ENCODE measurements at places on chromosomes 12 and 14.

DNA sequence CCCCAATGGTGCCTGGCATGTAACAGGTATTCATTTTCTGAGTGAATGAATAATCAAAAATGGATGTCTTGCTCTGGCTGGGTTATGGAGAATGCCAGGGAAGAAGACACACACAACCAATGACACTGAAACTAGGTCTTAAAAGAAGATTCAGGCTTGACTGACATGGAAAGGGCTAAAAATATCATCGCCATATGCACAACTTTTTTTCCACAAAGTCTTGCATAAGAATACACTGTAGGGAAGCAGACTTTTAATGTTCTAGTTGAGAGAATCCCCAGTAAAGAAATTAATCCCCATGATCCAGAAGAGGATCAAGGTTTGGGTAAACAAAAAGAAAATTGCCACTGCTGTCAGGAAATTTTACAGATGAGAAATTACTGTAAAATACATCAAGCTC is 116.4 kb downstream of the SLC2A13 start:
- no peak for DNase-seq

- DNase-seq, result no peak
These were observed 63.3 kb downstream of the RIC8B start for GRCh38 chr12:106837782-106838181.

- DNase-seq, result no peak
These were observed 32.6 kb upstream of the LMNTD1 start for GRCh38 chr12:25585662-25586061.

GRCh38 chr12:69816082-69816481 is 8.9 kb upstream of the MYRFL start:
- no peak for DNase-seq

- no peak for DNase-seq
These were observed 7.4 kb upstream of the KRT81 start for GRCh38 chr12:52298677-52299190.

DNA sequence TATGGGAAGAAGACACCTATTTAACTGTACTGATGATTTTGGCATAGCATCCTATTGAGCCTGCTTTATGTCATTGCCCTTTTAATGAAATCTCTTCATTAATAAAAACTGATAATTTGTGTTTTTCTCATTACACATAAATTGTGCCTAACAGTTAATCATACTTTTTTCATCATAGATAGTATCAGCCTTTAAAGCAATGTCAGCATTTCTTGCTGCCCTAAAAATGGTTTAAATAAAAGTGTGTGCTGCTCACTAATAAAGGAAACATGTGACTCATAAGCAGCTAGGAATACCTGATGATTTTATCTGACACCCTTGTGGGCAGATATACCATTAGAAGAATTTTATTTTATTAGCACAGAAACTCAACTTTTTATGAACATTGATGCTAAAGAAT is 26.7 kb downstream of the TBK1 start:
- DNase-seq, result no peak

DNA sequence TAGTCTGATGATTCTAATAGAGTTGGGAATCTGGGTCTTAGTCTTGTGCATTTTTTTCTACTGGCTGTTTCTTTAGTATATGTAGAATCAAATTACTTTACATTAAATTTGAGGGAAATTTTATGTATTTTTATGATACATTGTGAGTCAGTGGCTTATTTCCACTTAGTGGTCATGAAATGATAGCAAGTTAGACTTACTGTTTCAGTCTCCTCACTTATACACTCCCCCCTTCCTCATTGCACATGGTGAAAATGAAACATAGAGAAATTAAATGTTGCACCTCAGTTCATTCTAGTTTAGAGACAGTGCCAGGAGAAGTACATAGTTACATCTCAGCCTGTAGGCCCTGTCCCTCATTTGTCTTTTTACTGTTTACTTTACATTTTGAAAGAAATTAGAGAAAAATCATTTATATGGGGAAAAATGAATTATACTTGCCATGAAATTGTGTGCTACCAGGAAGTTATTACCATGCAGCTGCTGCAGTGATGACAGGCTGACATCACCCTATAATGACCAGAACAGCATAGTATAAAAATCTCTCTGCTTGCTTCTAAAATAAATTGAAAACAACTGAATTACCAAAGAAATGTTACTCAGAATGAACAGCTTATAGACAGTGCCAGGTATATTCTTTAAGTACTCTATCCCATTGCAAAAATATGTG is 113.2 kb downstream of the TRMT5 start:
- no peak for DNase-seq

DNA sequence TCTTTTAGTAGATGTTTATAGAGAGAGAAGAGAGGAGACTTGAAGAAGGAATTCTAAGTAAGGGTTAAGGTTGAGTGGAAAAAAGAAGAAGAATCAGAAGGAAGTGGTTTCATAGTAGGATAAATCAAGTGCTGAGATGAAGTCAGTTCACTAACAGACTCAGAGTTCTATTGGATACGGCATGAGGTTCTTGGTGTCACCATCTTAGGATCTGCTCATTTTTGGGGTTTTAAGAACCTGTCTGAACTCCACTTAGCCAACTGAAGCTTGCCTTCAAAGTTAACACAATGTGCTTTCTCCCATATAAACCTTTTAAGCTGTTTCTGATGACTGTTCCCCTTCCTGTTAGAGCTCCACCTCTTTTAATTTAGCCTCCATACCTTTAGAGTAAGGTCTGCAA is 152.6 kb downstream of the PRKCH start:
- DNase-seq, result no peak

GRCh38 chr12:51784688-51785087 is 63.8 kb downstream of the FIGNL2 start:
- DNase-seq, result no peak

DNA sequence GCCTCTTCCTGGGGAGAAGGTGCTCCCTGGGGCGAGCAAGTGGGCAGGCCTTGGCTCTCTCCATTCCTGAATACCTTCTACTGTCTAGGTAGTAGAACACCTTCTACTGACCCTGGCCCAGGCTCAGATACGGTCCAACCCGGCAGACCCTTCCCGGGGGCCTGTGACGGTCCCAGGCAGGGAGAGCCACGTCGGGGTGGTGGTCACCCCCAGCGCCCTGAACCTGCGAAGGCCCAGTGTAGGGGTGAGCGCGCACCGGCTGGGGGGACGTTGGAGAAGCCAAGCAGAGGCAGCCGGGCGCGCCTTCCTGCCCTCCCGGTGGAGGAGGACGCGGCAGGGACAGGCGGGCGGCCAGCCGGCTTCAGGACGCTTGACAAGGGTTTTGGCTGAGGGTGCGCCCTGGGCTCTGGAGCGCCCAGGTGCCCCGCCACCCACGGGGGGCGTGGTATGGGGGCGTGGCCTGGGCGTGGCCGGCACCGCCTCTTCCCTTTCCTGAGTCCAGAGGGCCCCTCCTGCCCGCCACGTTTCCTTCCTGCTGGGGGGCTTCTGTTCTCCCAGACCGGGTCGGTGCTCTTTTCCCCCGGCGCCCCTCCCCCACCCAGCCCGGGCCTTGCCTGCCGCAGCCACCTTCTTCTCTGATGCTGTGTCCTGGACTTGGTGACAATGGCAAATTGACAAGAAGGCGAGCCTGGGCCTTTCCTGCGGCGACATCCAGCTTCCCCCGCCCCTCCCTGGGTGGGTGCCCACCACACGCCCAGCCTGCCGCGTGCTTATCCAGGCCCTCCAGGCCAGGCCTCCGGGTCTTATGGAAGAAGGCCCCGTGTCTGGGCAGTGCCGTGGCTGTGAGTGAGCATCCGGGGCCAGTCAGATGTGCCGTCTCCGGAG is 24.5 kb upstream of the PPP1R13B start:
- DNase-seq, result peak; percentile 46

GRCh38 chr14:61567838-61568571 is 127.3 kb upstream of the HIF1A start:
- no peak for DNase-seq

- no peak for DNase-seq
These were observed 219.9 kb downstream of the PPM1H start for GRCh38 chr12:62714774-62715721.

- no peak for DNase-seq
These were observed 451.9 kb upstream of the NOVA1 start for GRCh38 chr14:27049701-27050100.

All from activated CD8-positive, alpha-beta memory T cell treated with anti-CD3 and anti-CD28 coated beads for 4 hours (primary cell).